Sigmoid colon (tissue), 7 donors: ENCODE measurements at places on chromosomes 5 and 9. TPM values are rescaled to one million over a fixed set of nuclear protein-coding genes. Genes with fewer than 3 reads are reported as not detected.

DNA sequence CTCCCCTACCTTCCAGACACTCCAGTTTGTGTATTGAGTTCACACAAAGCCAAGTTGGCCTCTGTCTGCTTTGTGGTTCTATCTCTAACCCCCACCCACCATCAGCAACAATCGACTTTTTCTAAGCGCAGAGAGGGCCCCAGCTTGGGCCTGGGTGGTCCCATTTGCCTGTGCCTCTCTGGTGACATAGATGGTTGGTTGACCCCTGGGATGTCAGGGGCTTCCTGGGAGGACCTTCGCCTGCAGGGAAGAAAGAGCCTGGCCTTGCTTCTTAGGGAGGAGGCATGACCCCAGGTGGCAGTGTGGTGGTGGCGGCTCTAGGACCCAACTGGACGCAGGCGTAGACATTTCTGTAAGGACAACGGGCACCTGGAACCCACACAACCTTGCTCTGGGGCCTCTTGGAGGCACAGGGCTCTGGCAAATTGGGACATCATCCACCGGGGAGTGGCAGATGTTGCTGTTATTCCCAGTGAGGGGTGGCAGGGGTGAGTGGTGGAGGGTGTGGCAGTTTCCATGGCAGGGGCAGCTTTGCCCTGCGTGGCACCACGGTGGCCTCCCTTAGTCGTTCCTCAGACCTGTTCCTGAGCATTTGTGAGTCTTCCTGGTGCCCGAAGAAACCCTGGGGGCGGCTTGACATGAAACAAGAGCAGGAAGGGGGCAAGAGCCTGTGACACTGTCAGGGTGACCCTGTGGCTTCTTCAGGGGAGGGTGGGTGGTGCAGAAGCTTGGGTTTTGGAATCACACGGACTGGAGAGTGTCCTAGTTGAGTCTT is 171.0 kb upstream of the IER5L start:
- no peak overlapping the region for H3K27ac ChIP-seq
- H3K4me3 ChIP-seq = no peak overlapping the region
- H3K27me3 ChIP-seq = peaks cover 8% of the 10 kb centered on the region

DNA sequence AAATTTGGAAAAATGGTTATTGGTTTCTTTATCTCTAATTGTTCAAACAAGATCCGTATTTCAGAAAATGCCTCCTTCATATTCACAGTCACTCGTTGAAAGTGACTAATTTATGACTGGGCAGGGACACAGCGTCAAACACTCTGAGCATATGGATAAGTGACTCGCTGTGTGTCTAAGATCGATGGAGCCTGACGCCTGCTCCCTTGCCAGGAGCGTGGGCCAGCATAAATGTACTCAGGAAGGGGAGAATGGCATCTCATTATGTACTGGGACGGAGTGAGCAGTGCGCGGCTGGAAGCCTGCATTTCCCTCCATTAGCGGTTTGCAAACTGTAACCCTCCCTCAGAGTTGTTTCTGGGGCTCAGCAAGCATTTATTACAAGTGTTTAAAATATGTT is 79.8 kb upstream of the CAST start:
- H3K4me3 ChIP-seq = no peak overlapping the region
- no peak for DNase-seq
- H3K4me1 ChIP-seq = no peaks in the 10 kb centered on the region

MYOT gene
- 22.1 TPM for total RNA-seq

GRCh38 chr5:54540286-54540685 is 22.7 kb downstream of the SNX18 start:
- no peaks in the 10 kb centered on the region for H3K36me3 ChIP-seq
- no peak overlapping the region for H3K27ac ChIP-seq
- H3K4me1 ChIP-seq = peaks cover 43% of the 10 kb centered on the region

GRCh38 chr5:165887147-165887546 is 2381.7 kb downstream of the MAT2B start:
- H3K4me1 ChIP-seq = no peaks in the 10 kb centered on the region
- DNase-seq = no peak
- H3K4me3 ChIP-seq = no peak overlapping the region
- no peak overlapping the region for H3K27ac ChIP-seq
- no peaks in the 10 kb centered on the region for H3K27me3 ChIP-seq
- H3K36me3 ChIP-seq = no peaks in the 10 kb centered on the region

GRCh38 chr9:82124090-82124489 is 135.5 kb downstream of the SPATA31D1 start:
- no peaks in the 10 kb centered on the region for H3K4me1 ChIP-seq
- H3K27ac ChIP-seq = no peak overlapping the region
- no peaks in the 10 kb centered on the region for H3K27me3 ChIP-seq
- DNase-seq = no peak
- H3K4me3 ChIP-seq = no peak overlapping the region
